ENCODE measurements at places on chromosomes 2 and 18. TPM values are rescaled to one million over a fixed set of nuclear protein-coding genes. Genes with fewer than 3 reads are reported as not detected.

Gene SYT4
- not detected for total RNA-seq

Gene TTN
- under 0.01 TPM for total RNA-seq

Gene CAPN14
- total RNA-seq, result 2.2 TPM

Gene WIPF1
- total RNA-seq, result 1.4 TPM

Gene LIMS2
- under 0.01 TPM for total RNA-seq

Gene C18orf54
- 1.7 TPM for total RNA-seq
